ENCODE measurements at places on chromosomes 4 and X.

DNA sequence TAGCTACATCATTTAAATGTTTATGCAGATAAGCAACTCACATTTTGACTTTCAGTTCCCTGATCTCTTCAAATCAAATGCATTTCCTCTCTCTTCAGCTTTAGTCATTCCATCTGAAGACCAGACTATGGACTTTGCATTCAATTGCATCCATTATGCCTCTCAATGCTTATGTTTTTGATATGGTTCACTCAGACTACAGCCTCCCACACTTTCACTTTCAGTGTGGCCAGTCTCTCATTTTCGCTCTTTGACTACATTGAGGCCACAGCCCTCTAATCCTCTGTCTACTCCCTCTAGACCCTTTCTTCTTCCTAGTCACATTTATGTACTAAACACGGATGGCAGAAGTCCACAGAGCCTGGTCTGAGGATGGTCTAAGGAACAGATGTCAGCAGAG is 24.5 kb upstream of the VEGFC start:
- DNase-seq: no peak

- no peak for DNase-seq
Observed at GRCh38 chrX:15855568-15856221, 1.1 kb upstream of the AP1S2 start.

DNA sequence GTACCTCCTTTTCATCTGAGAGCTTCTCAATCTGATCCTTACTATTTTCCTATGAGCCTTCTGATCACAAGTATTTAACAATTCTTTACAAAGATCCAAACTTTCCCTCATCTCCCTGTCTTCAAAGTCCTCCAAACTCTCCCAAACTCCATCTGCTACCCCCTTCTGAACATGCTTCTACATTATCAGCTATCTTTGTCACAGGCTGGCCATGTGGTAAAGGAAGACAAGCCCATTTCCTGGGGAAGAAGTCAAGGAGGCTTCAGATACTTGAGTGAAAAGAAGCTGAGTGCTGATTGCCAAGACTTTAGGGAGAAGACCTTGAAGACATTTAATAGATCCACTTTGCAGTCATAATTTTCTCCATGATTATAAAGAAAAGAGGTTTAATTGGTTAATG is 231.4 kb downstream of the CWH43 start:
- no peak for DNase-seq

GRCh38 chr4:3611778-3612177 is 79.6 kb upstream of the LRPAP1 start:
- DNase-seq: no peak

DNA sequence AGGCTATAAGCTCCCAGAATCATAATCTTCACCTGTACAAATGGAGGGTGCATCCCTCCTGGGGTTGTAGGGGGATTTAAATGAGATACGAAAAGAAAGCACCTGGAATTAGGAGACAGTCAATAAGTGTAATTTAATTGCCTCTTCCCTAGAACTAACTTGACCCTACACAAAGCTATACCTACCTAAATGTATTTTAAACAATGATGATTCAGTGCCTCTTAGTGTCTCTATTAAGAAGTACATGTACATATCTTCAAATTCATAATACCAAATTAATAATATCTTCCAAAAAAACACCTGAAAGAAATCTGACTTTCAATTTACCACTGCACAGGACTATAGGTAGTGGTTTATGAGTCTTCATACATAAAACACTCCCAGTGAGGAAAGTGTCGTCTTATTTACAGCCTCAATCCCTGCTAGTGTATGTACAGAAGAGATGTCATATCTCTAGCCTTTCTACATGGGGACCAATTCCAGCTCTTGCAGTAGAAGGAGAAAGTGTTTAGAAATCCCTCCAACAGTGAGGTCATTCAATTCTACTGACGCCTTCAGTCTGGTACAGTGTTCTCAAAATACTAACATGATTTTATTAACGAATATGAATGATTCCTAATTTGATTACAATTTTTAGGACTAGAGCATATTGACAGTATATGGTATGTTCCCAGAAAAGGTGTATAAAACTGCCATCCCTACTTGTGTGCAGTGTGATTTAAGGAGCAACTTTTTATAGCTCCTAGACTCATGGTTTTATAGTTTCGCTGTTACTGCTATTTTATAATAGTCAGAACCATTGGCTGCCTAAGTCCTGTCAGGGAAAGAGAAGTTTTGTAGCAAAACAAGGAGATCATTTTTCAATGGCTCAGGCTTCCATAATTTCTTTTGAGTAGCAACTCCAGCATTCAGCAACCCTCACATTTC is 282.7 kb downstream of the UNC5C start:
- DNase-seq: no peak

DNA sequence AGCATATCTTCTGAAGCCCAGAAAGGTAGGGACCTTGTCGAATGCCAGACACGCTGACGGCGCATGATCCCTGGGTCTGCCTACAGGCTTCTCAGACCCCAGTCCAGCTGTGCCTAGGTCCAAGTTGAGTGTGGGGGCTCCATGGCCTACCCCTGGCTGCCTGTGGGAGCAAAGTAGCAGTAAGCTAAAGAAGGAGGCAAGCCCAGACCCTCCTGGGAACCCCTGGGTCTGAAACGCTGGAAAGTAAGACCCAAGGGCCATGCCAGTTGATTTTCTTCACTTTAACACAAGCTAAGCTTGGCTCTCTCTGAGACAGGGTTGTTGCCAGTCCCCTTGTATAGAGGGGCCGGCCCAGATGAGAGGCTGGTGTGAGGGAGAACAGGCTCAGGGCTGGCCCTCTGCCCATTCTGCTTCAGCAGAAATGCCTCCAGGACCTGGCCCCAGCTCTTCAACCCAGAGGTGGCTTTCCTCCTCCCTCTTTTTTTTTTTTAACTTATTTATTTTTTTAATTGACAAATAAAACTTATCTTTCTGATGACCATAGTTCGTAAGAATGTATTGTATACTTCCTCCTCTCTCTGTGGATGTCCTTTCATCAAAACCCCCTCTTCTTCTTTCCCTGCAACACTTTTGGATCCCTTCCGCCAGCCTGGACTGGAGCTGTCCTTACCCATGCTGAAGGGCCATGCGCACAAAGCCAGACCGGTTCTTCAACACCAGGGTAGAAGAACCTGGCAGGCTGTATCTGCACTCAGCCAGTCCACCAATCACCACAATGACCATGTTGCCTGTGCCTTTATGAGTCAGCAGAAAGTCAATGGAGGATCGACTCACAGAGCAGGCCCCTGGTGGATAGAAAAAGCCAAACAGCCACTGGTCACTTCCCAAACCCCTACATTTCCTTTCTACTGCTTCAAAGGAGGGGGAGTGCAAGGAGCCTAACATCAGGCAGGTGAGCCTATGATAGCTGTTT is 7.1 kb downstream of the AWAT2 start:
- DNase-seq: no peak

GRCh38 chrX:10597871-10598270 is 22.5 kb downstream of the MID1 start:
- DNase-seq: no peak

- DNase-seq: no peak
Observed at GRCh38 chr4:108048997-108049396, 59.3 kb downstream of the HADH start.

DNA sequence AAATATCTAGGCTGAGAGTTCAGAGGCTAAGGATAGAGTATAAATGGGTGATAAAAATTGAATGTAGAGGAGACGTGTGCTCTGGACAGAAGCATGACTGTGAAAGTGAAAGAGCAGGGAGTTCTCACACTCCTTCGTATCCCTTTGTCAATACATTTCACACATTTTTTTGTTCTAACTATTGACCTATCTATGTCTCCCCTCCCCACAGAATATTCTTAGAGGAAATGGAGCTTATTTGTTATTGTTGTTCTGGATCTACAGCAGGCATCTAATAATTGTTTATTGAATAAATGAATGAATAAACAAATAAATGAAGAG is 57.6 kb downstream of the ENPEP start:
- no peak for DNase-seq

- no peak for DNase-seq
Observed at GRCh38 chr4:155684892-155685541, 18.4 kb downstream of the GUCY1A1 start.

DNA sequence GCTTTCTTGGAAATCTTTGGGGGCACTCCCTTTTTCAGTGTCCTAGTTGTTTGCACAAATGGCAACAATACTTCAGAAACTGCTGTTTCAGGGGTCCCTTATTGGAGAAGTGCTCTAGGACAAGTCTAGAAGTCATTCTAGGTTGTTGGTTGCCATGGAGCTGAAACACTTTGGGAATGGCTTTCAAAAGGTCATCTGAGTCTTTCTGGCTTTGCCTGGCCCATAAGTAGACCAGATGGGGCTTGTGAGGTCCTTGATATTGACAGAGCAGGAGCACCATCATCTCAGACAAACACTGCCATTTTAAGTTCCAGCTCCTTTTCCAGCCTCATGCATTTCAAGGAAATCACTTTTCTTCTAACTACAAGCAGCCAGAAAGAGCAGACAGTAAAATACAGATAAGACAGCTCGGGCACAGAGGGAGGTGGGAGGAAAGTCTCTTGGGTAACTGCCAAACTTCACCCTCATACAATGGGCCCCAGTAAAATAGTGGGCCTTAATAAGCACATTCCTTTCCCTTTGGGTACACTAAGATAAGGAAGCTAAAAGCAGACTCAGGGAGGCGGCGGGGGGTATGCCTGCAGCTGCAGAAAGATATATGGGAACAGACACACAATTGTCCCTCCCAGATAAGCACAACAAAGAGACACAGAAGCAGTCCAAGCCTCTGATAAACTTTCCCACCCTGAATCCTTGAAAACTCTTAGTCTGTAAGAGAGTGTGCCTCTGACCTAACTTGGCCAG is 8.5 kb upstream of the NXF3 start:
- DNase-seq: no peak

- no peak for DNase-seq
Observed at GRCh38 chr4:97819294-97819693, 324.0 kb downstream of the STPG2 start.

Data from CD4-positive, alpha-beta T cell treated with Interleukin-6 for 4 hours (primary cell).